ENCODE measurements at places on chromosomes 1 and 21.

DNA sequence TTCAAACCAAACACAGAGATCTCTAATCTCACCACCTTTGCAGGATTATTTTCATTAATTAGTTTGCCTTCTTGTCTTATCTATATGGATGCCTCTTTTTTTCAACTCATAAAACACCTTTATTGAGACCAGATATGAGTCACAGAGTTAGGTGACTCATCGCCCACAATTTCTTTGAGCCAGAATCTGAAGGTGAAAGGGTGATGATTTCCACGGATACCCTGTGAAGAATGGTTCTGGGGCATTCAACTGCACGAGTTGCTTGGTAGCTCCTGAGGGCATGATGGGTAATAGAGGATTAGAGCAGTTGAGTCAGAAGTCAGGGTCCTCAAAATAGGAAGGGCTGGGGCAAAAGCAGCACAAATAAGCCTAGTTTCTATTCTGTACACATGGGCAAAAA lies 128.2 kb downstream of the TBX19 start:
- DNase-seq, result no peak

GRCh38 chr1:157198619-157199420 lies 60.6 kb upstream of the ETV3 start:
- no peak for DNase-seq

DNA sequence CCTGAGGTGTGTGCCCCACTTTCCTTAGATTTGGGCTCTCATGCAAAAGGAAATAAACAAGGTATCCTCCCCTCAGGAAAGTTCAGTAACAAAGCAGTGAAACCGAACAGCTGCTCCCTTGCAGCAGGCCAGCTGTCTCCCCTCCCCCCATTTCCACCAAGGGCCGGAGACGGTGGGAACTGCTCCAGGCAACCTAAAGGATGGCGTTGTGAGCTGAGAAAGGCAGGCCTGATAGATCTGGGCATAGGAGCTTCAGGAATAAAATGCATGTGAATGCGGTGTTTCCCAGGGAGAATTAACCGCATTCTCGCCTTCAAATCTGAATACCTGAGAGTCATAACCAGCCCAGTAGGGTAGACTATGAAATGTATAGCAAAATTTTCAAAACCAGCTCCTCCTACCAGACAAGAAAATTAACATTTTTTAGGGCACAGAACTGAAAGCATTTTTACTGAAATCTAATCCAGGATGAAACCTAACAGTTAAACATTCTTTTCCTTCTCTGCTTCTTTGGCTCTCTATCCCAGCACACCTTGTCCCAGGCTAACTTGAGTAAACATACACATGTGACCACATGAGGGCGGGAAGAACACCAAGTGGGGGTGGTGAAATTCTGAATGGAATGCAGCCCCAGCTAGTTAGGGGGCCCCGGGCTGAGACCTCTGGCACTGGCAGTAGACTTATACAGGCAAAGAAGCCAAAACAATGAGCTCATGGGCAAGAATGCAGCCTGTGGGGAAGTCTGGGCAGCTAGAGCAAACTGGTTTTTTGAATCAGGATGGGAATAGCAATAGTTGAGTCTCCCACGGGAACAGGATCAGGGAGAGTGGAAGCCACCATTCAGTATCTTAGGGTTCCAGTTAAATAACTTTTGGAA lies 11.5 kb downstream of the MCL1 start:
- peak; percentile 87 for DNase-seq

DNA sequence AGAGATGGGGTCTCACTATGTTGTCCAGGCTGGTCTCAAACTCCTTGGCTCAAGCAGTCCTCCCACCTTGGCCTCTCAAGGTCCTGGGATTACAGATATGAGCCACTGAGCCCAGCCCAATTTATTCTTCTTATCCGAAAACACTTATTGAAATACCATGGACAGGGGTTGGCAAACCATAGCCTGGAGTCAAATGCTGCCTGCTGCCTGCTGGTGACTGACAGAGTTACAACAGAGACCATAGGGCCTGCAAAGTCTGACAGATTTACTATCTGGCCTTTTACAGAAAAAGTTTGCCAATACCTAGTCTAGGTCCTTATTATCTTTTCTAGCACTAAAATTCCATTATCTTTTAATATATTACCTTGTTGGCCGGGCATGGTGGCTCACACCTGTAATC lies 87.1 kb upstream of the ZNF281 start:
- DNase-seq, result no peak

DNA sequence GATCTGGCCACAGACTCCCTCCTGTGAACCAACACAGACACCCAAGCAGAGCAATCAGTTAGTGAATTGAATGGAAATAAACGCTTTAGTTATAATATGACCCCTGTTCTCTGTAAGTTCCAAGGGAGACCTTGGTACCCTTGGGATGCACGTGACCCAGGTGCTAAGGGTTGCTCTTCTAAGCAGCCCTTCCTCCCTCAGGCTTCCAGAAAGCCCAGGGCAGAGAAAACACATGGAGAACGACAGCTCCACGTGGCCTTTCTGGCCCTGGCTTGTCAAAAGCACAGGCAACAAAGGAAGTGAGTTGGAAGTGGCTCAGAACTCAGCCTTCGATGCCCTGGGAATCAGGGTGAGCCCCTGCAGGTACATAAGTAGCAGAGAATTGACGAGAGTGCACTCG lies 57.4 kb downstream of the LACTBL1 start:
- DNase-seq, result no peak

- no peak for DNase-seq
These were observed 8.2 kb upstream of the RGSL1 start for GRCh38 chr1:182441719-182442118.

GRCh38 chr1:176799327-176799726 lies 336.4 kb downstream of the PAPPA2 start:
- no peak for DNase-seq

GRCh38 chr1:61910035-61910434 lies 167.8 kb downstream of the PATJ start:
- no peak for DNase-seq

GRCh38 chr1:204439621-204440375 lies 28.2 kb upstream of the PPP1R15B start:
- DNase-seq, result no peak

DNA sequence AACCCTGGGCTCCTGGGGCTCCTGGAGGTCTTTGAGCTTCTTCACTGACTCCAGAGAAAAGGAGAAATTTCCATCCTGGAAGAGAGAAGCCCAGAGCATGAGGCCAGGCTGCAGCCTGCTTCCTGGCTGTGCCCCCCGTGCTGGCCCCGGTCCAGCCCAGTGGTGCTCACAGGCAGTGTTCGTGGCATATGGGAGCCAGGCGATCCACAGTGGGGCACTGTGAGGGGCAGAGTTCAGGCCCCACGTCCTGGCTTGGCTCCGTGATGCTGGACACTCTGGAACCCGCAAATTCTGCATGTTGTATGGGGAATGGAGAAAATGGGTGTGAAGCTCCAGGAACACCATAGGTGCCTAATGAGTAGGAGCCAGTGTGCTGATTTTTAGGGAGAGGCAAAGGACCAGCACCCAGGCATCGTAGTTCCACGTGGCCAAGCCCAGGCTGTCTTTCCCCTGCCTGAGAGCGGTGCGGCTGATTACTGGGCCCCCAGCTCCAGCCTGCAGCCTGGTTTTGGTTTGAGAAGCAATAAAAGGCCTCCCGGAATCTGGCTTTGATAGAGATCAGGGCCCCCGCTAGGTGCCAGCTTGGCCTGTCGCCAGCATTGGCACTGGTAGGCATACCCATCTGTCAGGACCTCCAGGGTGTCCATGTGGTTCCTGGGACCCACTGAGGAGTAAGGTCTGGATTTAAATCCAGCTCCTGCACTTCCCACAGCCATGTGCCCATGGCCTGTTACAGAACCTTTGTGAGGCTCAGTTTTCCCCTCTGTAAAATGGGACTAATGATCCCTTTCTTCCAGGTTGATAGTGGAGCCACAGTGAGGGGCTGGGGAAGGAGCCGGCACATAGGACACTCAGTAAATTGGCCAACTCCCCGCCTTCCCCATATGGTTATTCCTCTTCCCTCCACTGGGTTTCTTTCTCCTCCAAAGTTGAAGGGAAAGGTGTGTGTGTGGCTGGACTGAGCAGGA lies 725 bp downstream of the GUCA2A start:
- no peak for DNase-seq

DNA sequence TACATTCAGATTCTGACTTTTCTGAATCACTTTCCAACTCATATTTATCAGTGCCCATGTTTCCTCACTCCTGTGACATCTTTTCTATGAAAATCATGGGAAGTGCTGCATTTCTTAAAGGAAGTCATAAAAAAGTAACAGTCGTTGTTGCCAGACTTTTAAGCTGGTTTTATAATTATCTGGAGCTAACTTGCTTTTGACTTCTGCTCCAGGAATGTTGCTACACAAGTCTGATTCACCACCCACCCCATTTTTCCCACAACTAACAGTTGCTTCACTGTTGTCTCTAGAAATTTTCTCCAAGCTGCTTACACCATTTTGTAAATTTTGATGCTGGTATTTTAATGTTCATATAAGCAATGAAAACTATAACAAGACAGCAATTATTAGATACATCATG lies 12.2 kb downstream of the FCRLB start:
- DNase-seq, result peak; percentile 79

- no peak for DNase-seq
These were observed 33.9 kb downstream of the WDR4 start for GRCh38 chr21:42845296-42845965.

DNA sequence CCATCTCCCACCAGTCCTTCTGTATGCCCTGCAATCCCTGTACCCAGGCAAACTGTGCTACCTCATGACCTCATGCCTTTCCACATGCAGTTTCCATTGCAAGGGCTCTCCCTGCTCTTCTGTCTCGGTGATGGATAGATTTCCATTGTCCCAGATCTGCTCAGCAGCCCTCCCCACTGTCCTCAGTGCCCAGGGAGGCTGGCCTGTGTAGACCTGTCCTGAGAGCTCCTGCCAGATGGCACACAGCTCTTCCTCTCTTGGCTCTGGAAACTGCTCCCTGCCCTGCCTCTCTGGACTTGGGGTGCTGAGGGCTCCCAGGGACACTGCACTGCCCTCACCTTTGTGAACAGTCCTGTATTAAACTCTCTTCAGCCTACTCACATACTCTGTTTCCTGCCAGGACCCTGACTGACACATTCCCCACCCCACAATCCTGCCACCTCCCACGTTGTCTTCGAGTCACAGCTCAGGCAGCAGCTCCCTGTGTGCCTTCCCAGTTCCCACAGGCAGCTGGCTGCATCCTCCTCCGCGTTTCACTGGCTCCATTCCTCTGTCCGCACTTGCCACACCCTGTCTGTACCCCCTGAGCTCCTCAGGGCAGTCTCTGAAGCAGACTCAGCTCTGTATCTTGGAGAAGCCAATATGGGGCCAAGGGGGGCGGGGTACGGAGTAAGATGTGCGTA lies 57.0 kb downstream of the SPATA46 start:
- peak; percentile 27 for DNase-seq

GRCh38 chr21:26099610-26100219 lies 70.9 kb downstream of the APP start:
- DNase-seq, result peak; percentile 65

DNA sequence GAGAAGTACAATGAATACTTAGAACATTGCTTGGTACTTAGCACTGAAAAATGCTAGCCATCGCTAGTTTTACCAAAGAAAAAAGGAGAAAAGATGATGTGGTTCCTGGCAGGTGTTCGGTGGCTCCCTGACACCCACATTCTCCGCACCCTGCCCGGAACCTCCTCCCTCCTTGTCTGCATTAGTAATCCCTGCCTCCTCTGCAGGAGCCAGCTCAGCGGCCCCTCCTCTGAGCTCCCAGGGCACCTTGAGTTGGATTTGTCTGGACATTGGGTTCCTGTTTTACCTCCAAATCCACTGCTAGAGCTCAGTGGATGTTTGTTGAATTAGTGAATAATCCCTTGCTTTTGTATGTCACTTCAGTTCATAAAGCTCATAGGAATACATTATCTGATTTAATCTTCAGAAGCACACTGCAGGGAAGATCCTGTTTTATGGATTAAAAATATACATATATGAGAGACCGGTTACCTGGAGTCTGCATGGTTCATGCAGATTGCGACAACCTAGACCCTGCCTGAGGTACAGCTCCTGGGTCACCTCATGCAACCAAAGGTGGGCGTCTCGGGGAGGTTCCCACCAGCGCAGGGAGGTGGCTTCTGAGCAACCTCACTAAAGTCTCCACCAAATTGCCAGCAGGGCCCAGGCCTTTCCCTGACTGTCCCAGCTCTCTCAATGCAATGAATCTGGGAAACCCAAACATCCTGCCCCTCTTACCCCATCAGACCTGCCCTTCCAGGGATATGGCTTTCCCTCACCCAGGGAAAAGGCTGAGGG lies 24.2 kb downstream of the PCAT6 start:
- no peak for DNase-seq

DNA sequence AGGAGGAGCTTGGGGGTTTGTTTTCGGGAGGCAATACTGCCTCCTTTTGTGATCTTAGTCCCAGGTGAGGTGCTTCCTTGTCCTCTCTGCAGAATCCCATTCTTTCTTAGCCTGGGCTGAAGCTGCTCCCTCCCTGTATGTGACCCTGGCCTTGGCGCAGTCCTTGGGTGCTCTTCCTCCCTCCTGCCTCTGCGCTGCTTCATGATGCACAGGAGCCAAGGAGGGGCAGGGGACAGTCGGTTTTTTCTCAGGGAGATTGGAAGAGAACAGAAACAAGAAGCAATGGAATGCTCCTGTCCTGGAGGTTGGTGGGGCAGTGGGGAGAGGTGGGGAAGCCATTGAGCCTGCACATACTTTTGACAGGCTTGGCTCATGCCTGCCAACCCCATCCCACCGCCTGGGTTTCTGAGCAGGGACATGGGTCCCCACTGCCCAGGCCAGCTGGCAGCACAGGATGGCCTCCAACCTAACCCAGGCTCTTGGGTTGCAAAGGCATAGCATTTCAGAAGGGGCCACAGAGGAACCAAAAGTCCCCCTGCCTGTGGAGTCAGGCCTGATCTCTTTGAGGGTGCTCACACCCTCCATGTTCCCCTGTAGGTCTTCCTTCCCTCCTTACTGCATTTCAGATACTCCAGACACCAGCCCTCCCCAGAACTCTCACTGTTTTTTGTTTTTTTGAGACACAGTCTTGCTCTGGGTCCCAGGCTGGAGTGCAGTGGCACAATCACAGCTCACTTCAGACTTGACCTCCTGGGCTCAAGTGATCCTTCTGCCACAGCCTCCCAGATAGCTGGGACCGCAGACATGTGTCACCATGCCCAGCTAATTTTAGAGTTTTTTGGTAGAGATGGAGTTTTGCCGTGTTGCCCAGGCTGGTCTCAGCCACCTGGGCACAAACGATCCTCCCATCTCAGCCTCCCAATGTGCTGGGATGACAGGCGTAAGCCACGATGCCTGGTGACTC lies 16.1 kb downstream of the IL6R start:
- DNase-seq, result no peak

DNA sequence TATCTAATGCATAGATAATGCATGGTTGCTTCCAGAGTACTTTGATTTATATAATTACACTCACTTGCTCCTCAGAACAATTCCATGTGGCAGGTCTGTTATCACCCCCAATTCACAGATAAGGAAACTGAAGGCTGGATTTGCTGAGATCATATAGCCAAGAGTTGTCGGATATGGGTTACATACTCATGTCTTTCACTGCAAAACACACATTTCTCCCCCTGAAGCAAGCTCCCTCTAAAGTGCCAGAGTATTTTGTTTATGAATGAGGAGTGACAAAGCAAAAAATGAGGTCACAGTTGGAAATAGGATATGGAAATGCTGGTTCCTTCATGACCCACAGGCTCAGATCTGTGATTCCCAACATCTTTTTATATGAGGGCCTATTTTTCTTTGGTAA lies 134.2 kb downstream of the ROR1 start:
- DNase-seq, result no peak

- peak; percentile 35 for DNase-seq
These were observed 99.6 kb downstream of the DENND1B start for GRCh38 chr1:197675583-197676208.

GRCh38 chr1:190634134-190634533 lies 156.5 kb upstream of the BRINP3 start:
- DNase-seq, result no peak

GRCh38 chr1:109490029-109490933 lies 3.6 kb upstream of the CYB561D1 start:
- peak; percentile 84 for DNase-seq

- DNase-seq, result no peak
These were observed 105.6 kb downstream of the LEPR start for GRCh38 chr1:65526049-65526556.

All from AG20443 (cell line).